Neural crest cell (in vitro differentiated cells): ENCODE measurements at places on chromosomes 6 and 20. TPM values are rescaled to one million over a fixed set of nuclear protein-coding genes. Genes with fewer than 3 reads are reported as not detected.

GRCh38 chr20:57988828-57989227 lies 239.6 kb downstream of the ANKRD60 start:
- H3K36me3 ChIP-seq, result no peaks in the 10 kb centered on the region
- H3K27me3 ChIP-seq, result peaks cover 12% of the 10 kb centered on the region
- no peak overlapping the region for H3K4me3 ChIP-seq
- H3K27ac ChIP-seq, result no peak overlapping the region
- H3K4me1 ChIP-seq, result peaks cover 5% of the 10 kb centered on the region
- no peak for DNase-seq

DNA sequence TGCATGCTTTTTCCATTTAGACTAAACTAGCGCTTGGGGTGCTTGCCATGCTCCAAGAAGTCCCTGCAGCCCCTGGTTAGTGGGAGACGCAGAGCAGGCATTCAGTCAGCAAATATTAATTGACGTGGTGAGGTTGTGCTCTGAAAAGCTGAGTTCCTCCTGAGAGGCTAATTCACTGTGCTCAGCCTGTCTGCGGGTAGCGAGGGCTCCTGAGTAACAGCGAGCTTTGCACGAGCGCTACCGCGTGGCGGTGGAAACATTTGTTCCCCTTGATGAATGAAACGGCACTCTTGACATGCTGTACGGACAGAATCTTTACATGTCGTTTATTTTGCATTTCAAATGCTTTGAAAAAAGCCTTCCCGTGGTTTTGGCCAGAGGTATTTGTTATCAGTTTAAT lies 170.6 kb upstream of the AGPAT4 start:
- H3K4me1 ChIP-seq, result peaks cover 36% of the 10 kb centered on the region
- peak overlapping the region; percentile 1 for H3K4me3 ChIP-seq
- peaks cover 2% of the 10 kb centered on the region for H3K27me3 ChIP-seq
- peak; percentile 21 for DNase-seq
- H3K36me3 ChIP-seq, result no peaks in the 10 kb centered on the region

- no peaks in the 10 kb centered on the region for H3K27me3 ChIP-seq
- peaks cover 5% of the 10 kb centered on the region for H3K4me1 ChIP-seq
- no peak overlapping the region for H3K4me3 ChIP-seq
- H3K27ac ChIP-seq, result no peak overlapping the region
- no peak for DNase-seq
Measured at GRCh38 chr6:45791211-45792168, 224.2 kb downstream of the CLIC5 start.

DNA sequence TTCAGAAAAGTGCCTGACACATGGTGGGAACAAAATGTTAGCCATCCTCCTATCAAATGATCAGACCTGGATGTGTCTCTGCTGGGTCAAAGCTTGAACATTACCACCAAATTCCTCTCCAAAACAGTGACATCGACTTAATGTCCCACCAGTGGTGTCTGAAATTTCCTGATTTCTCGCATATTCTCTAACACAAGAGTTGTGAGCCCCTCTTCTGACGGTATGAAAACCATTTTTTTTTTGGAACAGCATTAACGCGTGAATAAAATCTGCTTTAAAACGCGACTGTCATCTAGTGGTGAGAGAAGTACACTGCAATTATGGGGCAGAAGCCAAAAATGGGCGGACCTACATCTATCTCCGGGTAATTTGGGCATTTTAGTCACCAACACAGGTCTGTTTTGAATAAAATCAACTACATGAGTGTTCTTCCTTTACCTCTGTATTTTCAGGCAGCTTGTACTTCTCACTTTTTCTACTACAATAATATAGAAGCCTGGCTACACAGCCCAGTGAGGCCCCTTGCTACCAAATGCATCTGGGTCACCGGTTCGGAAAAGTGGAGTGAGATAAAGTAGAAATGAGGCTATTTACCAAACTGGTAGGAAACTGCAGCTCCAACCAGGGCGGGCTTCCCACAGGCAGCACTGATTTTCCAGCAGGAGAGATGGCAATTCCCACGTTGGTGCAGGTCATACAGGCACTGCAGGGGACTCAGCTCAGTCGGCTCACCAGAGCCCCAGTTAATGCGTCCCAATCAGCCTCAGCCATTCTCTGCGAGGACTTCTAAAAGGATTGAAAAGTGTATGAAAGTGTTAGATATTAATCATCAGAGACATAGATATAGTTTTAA lies 27.4 kb downstream of the MGME1 start:
- peaks cover 4% of the 10 kb centered on the region for H3K27me3 ChIP-seq
- no peak overlapping the region for H3K27ac ChIP-seq
- no peak overlapping the region for H3K4me3 ChIP-seq
- DNase-seq, result no peak
- H3K4me1 ChIP-seq, result peaks cover 7% of the 10 kb centered on the region

- DNase-seq, result no peak
- no peaks in the 10 kb centered on the region for H3K27me3 ChIP-seq
- no peak overlapping the region for H3K27ac ChIP-seq
- H3K36me3 ChIP-seq, result no peaks in the 10 kb centered on the region
Measured at GRCh38 chr6:64335195-64335594, 699.6 kb downstream of the PHF3 start.

GRCh38 chr20:15297059-15297875 lies 959.9 kb upstream of the FLRT3 start:
- no peaks in the 10 kb centered on the region for H3K4me1 ChIP-seq
- H3K27me3 ChIP-seq, result no peaks in the 10 kb centered on the region
- H3K4me3 ChIP-seq, result no peak overlapping the region

GRCh38 chr6:157556144-157556645 lies 175.2 kb downstream of the ZDHHC14 start:
- DNase-seq, result no peak
- H3K27me3 ChIP-seq, result peaks cover 10% of the 10 kb centered on the region
- no peak overlapping the region for H3K4me3 ChIP-seq
- no peaks in the 10 kb centered on the region for H3K36me3 ChIP-seq

Gene LCA5
- 4.6 and 4.7 TPM in 2 replicates for total RNA-seq

Gene PGBD1
- 13.6 and 14.4 TPM in 2 replicates for total RNA-seq

Gene GSTA1
- total RNA-seq, result not detected in 2 replicates

Gene DTD1
- total RNA-seq, result 68.2 and 73.4 TPM in 2 replicates
